Stimulated activated CD4-positive, alpha-beta T cell treated with anti-CD3 and anti-CD28 coated beads, TNF-alpha, amount 100 ng/mL, for 48 hours (primary cell): ENCODE measurements at places on chromosomes 5 and 9.
A peak's percentile ranks its signal among the peaks of the same experiment; 100 is the strongest.

GRCh38 chr5:145797336-145797735, 37.8 kb downstream of the PRELID2 start:
- DNase-seq: no peak

- DNase-seq: no peak
Measured at GRCh38 chr5:170363671-170364070, 25.5 kb downstream of the KCNMB1 start.

GRCh38 chr5:37539459-37539858, 160.3 kb downstream of the WDR70 start:
- no peak for DNase-seq

DNA sequence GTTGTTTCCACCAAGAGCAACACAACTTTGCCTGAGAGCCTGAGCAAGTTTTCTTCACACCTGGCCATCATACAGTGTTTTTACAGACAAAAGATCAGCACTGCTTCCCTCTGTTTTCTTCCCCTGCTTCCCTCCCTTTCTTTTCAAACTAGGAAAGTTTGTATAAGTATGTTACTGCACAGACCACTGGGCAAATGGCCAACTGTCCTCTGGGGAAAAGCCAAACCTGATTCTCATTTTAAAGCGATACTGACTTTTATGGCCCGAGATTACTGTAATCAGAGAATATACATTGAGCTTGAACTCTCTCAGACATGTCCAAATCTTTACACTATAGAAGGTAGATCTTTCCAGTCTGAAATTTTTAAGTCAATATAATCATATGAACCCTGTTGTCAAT, 415.0 kb downstream of the NFIB start:
- DNase-seq: no peak

GRCh38 chr9:99296291-99296951, 74.3 kb downstream of the SEC61B start:
- DNase-seq: no peak

GRCh38 chr9:72633966-72634365, 112.6 kb downstream of the TMC1 start:
- DNase-seq: peak; percentile 11

- no peak for DNase-seq
Measured at GRCh38 chr5:137594717-137595116, 95.6 kb upstream of the SPOCK1 start.

- no peak for DNase-seq
Measured at GRCh38 chr5:167888393-167888792, 403.1 kb upstream of the WWC1 start.

GRCh38 chr9:977838-978830, 1.7 kb downstream of the DMRT3 start:
- no peak for DNase-seq

- DNase-seq: no peak
Measured at GRCh38 chr9:16519001-16519400, 351.5 kb downstream of the BNC2 start.

DNA sequence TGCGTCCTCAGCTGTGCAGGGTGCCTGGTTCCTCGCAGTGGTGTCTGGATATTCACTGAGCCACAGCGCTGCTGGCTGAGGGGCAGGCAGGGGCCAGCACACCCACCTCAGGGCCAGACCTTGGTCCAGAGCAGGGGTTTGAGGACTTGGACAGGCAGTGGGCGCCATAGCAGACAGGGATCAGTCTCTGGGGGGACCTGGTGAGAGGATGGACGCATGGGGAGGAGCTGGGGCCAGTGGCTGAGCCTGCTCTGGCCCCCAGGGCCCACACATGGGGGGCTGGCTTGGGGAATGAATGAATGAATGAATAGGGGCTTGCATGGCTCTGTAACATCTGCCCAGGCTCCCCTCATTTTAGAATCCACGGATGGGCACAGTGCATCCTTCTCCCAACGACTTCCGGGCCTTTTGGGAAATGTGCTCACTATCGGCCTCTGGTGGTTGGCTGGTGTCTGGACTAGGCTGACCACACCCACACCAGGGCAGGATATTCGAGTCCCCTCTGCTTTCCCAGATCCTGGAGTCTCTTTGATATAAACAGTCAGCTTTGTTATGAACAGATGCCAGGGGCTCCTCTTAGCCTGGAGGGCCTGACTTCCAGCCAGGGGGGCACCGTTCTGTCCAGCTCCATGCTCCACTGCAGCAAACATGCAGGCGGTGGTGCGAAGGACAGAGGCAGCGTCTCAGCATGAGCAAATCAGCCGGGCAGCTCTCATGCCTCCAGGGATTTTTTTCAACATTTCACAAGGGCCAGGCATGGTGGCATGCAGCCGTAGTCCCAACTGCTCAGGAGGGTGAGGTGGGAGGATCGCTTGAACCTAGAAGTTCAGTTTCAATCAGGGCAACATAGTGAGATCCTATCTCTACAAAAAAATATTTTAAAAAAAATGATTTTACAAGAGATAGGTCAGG, 62.6 kb downstream of the NEK6 start:
- DNase-seq: peak; percentile 35

- no peak for DNase-seq
Measured at GRCh38 chr9:6977761-6978160, 220.0 kb downstream of the KDM4C start.

GRCh38 chr9:108108852-108109448, 619.4 kb upstream of the KLF4 start:
- no peak for DNase-seq

- DNase-seq: peak; percentile 30
Measured at GRCh38 chr5:135398160-135398854, 724 bp downstream of the MACROH2A1 start.

GRCh38 chr5:41083306-41083705, 12.2 kb upstream of the MROH2B start:
- no peak for DNase-seq

DNA sequence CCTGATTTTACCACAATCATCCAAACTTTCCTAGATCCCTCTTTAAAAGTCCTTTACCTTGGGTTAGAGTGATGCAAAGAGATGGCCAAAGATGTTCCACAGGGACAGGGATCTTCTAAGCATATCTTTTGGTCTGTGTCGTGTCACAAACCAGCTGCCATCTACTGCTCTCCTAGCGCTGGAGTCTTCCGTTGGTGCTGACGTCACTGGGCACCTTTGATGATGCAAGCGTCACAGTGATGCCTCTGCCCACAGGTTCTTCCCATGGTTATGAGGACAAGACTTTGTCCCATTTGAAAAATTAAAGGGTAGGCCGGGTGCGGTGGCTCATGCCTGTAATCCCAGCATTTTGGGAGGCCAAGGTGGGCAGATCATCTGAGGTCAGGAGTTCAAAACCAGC, 1.7 kb upstream of the GLT6D1 start:
- DNase-seq: no peak

DNA sequence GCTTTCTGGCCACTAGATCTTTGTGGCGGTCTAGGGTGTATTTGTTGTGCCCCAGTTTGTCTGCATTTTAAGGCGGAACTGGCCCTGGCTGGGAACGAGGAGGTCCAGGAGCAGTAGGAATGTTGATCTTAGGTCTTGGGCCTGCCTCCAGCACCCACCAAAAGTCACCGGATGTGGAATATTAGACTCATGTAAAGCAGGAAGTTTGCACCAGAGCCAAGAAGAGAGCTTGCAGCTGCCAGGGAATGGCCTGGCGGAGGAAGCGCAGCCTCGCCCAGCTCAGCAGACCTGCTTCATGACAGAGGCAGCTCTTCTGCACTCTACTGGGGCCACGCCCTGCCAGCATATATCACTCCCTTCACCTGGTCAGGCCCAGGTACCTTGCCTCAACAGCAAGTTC, 3.3 kb downstream of the GPX3 start:
- no peak for DNase-seq

DNA sequence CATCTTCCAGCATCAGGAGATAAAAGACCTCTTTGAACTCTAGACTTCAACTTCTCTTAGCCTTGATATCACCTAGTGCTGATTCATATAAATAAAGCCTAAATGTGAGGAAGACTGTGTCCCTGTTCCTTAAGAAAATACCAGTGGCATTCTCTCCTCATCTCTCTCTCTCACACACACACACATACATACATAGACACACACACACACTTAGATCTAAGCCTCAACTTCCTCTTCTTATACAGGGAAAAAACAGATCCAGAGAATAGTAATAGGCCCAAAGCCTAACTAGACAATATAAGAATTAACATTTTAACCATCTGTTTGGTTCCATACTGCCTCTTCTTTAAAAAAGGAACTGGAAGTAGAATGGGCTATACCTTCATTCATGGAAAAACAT, 195.3 kb upstream of the NR4A3 start:
- DNase-seq: no peak

- DNase-seq: no peak
Measured at GRCh38 chr5:93598091-93599000, 15.3 kb downstream of the NR2F1 start.

DNA sequence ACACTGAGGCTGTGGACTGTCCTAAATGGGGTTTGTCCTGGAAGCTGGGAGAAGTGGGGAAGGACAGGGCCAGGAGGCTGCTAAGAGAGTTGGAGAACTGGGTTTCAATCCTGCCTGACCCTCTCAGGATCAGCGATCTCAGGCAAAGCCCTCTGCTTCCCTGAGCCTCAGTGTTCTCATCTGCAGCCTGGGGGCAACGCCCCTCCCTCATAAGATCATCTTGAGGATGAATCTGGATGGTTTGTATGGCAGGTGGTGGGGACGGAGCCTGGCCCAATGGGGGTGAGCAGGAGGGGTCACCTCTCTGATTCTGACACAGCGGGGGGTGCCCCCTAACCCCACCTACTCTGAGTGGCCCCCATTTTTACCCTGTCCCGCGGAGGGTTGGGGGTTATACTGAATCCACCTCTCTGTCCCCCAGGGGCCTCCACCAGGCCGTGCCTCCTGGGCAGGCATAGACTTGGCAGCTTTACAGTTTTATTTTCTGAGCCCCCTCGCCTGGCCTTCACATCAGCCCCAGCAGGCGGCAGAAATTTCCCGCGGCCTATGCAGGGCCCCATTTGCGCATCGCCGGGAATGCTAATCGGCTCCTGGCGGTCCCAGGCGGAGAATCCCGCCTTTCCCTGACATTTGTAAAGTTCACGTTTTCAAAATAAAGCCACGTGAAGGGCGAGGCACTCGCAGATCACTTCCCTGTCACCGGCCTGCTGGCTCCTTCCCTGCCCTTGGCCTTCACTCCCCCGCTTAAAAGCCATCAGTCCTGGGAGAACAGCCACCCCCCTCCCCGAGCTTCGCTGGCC, 17.8 kb upstream of the LAMC3 start:
- no peak for DNase-seq

GRCh38 chr5:144307736-144308135, 137.1 kb downstream of the KCTD16 start:
- no peak for DNase-seq

DNA sequence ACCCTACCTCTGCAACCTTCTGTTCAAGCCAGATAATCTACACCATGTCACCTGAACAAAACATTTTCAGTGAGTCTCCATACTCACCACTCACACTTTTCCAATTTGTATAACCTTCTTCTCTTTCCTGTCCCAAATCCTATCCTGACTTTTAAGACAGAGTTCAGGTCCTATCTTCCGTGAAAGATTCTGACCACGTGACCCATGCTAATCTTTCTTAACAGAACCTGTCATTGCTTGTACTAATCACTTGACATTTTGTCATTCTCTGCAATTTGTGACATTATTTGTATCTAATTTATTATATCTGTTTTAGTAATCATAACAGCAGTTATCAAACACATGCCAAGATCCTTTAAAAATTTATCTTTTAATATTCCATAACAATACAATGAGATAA, 132.5 kb upstream of the PRLR start:
- no peak for DNase-seq

DNA sequence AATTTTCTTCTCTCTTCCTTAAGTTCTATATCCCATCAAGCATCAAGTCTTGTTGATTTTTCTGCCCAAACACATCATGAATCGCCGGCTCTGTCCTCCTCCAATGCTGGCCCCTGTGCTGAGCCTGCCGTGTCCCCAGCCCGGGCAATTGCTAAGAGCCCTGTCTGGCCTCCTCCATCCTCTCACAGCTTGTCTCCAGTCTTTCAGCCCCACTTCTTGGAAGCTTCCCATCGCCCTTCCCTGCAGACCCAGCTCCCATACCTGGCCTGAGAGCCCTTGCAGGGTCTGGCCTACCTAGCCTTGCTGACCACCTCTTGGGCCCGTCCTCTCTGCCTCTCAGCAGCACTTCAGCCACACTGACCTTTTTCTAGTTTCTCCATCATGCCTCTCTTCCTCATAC, 61.9 kb downstream of the COL15A1 start:
- no peak for DNase-seq

GRCh38 chr9:107749787-107750444, 260.3 kb upstream of the KLF4 start:
- DNase-seq: no peak

DNA sequence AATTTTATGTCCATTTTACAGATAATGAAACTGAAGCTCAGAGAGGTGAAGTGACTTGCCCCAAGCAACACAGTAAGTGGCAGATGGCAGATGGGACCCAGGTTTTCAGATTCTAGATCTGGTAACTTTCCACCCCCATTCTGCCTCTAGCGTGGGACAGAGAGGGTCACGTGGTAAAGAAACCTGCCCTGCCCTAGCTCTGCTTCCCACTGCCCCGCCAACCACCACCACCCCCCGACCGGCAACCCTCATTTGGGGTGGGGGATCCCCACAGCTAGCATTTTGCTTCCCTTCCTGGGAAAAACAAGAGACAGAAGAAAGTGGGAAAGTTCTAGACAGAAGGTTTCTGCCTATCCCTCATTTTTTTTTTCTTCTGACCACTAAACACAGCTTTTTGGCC, 172.5 kb downstream of the ACTL7B start:
- DNase-seq: no peak

- DNase-seq: no peak
Measured at GRCh38 chr9:121598965-121599871, 52.2 kb upstream of the DAB2IP start.

DNA sequence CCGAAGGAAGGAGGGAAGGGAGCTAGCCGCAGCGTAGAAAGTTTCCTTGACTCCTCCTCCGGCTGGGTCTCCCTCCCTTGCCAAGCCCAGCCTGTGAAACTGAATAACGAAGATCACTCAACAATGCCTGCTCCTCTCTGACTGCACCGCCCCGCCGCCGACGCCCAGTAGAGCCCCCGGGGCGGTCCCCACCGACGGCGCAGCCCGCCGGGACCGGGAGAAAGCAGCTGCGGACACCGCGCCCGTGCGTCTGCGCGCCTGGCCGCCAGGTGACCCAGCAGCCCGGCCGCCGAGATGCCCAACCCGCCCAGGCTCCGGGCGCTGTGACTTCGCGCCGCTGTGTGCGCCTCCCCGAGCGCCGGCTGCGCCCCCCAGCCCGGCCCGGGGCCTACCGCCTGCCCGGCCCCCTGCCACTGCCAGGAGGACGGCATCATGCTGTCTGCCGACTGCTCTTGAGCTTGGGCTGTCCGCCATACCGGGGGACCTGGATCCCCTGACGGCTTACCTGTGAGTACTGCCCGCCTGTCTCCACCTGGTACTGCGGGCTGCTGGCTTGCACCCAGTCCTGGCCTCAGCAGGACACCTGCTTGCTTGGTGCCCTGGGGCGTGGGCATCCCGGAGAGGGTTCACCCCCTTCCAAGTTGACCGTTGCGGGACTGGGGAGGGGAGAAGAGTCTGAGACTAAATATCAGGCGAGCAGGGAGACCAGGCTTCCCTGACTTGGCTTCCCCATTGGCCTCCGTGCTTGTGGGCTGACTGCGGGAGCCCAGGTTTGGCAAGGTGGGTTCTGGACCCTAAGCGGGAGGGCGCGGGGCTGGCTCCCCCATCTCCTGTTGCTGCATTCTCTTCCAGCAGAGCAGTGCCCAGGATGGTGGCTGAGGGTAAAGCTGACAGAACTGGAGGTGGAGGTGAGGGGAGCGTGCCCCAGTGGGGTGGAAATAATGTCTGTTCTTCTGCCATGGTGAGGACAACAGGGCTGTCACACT, 26.2 kb upstream of the SPTLC1 start:
- DNase-seq: no peak
